ENCODE measurements at places on chromosomes 11 and 22.

GRCh38 chr11:83349296-83349695 is 63.1 kb upstream of the CCDC90B start:
- no peak for DNase-seq

- DNase-seq = no peak
These were observed 9.7 kb downstream of the SDHAF2 start for GRCh38 chr11:61439615-61440014.

GRCh38 chr22:50446708-50447575 is 27.9 kb downstream of the SBF1 start:
- DNase-seq = no peak

- DNase-seq = no peak
These were observed 669 bp upstream of the TIGD3 start for GRCh38 chr11:65353900-65354264.

GRCh38 chr11:64633555-64634159 is 42.6 kb downstream of the SLC22A12 start:
- no peak for DNase-seq

DNA sequence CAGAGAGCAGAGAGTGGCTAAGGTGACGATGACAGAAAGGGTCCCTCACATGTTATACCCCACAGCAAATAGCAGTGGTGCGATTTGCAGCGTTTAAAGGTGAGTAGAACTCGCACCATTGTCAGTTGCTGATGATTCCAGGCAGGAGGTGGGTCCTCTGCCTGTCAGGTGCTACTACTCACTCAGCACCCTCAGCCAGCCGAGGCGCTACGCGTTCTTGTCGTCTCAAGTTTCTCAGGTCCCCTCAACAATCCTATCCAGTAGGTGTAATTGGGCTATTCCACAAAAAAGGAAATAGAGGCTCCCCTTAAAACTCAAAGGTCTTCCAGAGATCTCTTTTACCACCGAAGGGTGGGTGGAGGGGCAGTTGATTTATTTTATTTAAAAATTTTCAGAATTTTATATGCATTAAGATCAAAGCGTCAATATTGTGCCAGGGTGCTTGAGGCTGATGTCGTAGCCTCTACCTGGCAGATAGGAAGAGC is 18.3 kb downstream of the ELF5 start:
- DNase-seq = no peak

DNA sequence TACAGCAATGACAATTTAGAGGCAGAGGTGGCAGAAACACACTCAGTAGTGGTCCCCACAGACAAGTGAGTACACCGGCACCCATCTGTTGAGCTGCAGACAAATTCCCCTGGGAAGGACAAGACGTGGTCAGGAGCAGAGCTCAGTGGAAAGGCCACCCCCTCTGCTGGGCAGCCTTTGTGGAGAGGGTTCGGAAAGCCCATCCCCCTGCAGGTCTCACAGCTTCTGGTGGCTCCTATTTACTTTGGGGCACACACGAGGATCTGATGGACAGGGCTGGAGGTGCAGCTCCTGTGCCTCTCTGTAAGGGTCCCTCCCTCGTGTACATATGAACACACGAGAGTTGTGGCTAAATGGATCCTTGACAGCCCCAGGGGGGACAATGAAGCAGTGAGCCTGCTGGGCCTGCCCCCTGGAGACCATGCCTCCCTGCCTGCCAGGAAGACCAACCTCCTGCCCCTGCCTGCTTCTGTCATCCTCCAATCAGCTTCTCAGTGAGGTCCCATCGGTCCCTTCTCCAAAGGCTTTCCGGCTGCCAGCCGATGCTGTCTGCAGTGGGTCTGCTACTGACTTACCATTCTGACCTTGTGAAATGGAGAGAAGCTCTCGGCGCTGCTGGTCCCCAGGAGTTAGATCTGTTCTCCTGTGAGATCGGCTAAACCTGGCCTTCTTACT is 161.5 kb downstream of the CACNA1I start:
- no peak for DNase-seq

- DNase-seq = no peak
These were observed 24.4 kb upstream of the SHISAL1 start for GRCh38 chr22:44336962-44337677.

GRCh38 chr22:22201930-22202343 is 42.6 kb upstream of the VPREB1 start:
- no peak for DNase-seq

DNA sequence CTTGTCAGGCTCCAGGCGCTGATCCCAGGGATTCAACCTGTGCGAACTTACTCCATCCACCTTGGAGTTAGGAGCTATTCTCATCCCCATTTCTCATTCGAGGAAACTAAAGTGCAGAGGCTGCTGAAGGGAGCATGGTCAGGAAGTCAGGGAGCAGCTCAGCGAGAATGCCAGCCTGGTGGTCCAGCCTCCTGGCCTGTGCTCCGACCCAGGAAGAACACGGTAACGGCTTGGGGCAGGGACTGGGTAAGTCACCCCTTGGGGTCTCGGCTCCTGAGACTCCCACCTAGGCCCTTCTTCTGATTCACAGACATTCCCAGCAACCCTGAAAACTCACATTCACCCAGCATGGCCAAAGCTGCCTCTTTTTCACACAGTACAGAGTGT is 132.8 kb downstream of the CRYBB2 start:
- no peak for DNase-seq

DNA sequence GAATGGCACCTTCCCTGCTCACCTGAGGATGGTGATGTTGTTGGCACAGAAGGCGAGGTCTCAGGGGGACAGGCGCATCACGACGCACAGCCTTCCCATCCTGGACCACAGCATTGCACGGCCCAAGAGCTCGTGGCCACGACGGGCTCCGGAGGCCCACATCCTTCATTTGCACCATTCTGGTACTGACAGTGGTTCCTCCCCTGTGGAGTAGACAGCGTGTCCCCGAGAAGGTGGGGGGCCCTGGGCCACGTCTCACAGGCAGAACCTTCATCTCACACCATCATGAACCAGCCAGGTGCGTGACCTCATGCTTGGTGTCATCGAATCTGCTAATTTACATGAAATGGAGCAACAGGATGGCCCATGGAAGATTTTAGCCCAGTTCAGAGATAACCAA is 180.0 kb downstream of the CTTN start:
- no peak for DNase-seq

- DNase-seq = no peak
These were observed 79.4 kb downstream of the ZC3H12C start for GRCh38 chr11:110172468-110173065.

- DNase-seq = no peak
These were observed 199.7 kb upstream of the TBCEL start for GRCh38 chr11:120824242-120824641.

DNA sequence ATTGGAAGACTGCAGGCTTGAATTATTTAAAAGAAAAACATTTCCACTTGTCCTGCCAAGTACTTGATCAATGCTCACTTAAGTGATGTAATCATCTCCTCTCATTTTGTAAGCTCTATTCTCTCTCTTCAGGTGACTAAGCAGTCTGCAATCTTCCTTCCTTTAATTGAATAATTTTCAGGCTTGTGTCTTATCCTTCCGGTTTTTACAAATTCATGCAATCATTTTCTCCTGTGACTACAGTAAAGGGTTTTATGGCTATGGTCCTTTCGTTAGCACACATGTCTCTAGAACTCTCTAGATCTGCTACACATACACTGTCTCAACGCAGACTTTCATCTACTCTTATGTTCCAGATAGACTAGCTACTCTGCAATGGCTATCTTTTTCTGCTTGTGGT is 12.6 kb upstream of the UPB1 start:
- no peak for DNase-seq

GRCh38 chr11:103652013-103652412 is 384.4 kb upstream of the DDI1 start:
- DNase-seq = no peak

GRCh38 chr11:3010521-3011275 is 18.6 kb upstream of the NAP1L4 start:
- DNase-seq = no peak

- no peak for DNase-seq
These were observed 22.3 kb upstream of the A4GALT start for GRCh38 chr22:42742940-42743339.

DNA sequence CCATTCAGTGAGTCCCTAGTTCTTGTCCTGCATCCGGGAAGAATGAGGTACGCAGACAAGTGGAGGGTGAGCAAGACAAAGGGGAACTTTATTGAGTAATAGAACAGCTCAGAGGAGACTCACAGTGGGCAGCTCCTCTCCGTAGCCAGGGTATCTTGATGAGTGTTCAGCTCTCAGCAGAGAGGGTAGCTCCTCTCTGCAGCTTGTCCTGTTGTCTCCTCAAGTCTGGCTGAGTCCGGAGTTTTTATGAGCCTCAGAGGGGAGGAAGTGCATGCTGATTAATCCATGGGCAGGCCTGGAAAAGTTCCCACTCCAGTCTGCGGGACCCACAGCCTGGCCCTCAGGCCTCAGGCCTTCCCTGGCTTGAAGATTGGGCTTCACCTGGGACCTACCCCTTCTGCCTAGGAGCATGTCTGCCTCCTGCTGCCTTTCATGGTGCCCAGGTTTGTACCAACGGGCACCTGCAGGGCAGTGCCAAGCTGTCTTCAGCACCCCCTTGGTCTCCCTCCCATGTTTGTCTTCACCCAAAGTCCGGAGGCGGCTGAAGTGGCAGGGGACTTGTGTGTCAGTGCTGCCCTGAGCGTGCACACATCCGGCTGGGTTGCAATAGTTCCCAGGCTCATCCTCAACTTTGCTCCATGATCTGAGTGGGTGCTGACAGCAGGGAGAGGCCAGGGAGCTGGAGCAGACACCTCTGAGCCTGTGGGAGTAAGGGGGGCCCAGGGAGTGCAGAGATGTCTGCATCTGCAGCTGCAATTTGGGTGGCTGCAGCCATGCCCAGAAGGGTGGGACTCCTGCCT is 134.2 kb downstream of the LDLRAD3 start:
- no peak for DNase-seq

DNA sequence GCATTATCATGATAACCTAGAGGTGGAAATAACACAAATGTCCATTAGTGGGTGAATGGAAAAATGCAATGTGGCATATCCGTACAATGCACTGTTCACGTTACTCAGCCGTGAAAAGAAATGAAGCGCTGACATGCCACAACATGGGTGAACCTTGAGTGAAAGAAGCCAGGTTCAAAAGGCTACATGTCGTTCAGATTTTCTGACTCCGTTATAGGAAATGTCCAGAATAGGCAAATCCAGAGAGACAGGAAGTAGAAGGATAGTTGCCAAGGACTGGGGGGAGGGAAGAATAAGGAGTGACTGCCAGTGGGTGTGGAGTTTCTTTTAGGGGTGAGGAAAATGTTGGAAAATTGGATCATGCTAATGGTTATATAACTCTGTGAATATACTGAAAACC is 133.8 kb downstream of the ATXN10 start:
- DNase-seq = no peak

DNA sequence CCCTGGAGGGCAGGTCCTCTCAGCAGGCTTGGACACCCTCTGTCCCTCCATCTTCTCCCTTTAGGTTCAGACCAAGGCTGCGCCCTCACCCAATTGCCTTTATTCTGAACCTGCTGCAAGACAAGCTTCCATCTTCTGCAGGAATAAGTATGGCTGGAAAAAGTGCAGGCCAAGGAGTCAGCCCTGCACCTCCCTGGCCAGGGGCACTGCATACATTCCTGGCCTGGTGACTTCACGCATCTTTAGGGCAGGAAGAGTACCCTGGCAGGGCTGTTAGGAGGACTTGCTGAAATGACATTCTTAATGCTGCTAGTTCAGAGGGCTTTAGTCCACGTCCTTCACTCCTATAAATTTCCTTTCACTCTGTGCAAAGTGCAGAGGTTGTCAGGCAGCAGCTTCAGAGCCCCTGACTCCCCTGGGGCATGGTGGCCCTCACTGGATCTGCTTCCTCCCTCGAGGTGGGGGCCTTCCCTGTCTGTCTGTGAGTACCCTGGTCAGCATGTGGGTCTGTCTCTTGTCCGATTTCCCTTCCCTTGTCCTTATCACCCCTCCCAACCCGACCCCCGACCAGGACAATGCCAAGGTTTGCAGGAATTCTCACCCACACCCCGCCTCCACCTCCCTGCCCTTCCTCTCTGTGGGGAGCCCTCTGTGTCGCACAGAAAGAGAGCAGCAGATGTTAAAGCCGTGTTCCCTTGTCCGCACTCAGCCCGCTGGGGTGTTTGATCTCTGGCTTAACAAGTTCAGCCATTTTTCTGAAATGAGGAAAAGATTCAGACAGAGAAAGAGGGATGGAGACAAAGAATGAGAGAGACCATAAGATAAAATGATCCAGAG is 124.5 kb upstream of the SYT13 start:
- DNase-seq = no peak

GRCh38 chr22:29032014-29032475 is 29.6 kb downstream of the C22orf31 start:
- no peak for DNase-seq

- DNase-seq = no peak
These were observed 20.9 kb downstream of the CSNK1E start for GRCh38 chr22:38296372-38296771.

DNA sequence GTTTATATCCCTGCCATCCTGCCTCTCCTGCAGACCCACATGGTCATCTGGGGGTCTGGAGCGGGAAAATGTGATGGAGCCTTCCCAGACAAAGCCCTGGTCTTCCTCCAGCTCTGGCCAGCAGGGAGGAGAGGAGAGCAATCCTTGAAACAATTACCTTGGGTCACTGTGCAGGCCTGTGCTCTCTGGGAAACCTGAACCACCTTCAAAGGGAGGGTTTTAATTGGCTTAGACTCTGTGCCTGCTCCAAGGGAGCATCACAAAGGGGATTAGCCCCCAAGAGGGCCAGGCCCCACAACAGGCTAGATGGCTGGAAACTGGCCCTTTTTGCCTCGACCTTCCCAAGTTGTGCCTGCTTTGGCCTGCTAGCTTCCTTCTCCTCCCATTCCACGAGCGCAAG is 351.9 kb downstream of the TENM4 start:
- DNase-seq = no peak

DNA sequence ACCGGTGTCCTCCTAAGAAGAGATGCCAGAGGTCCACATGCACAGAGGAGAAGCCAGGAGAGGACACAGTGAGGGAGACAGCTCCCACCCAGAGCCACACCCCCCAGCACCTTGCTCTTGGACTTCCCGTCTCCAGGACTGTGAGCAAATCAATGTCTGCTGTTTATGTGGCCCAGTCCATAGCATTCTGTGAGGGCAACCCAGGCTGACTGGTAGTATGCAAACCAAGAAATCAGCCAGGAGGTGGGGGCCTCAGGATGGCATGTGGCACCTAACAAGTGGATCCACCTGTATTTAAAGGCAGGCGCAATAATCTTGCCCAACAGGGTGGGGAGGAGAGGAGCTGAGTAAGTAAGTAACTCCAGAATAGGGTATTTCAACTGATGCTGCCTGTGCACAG is 136.4 kb downstream of the BRD1 start:
- no peak for DNase-seq

DNA sequence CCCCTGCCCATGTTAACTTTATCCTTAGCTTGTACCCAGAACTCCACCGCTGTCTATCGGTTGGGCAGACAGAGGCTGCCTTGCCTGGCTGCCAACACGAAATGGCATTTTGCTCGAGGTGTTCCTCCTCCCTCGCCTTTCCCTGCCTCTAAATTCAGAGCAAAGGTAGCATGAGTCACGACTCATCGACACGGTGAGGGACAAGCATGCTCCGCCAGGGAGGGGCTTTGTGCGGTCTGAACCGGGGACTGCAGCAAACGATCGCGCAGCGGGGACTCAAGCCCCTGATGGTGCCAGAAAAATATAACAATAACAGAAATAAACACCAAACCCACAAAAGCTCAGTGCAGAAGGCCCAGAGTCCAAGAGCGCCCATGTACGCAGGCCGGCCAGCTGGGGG is 52.3 kb downstream of the RTL6 start:
- no peak for DNase-seq

- DNase-seq = no peak
These were observed 681.9 kb downstream of the NTM start for GRCh38 chr11:132052342-132052741.

GRCh38 chr11:22677153-22677903 is 10.9 kb downstream of the GAS2 start:
- no peak for DNase-seq
